Kidney epithelial cell (primary cell): ENCODE measurements at places on chromosomes 7 and 10. TPM values are rescaled to one million over a fixed set of nuclear protein-coding genes. Genes with fewer than 3 reads are reported as not detected.

The SKAP2 gene
- 22.0 and 35.6 TPM in 2 replicates for total RNA-seq

The PNLIPRP3 gene
- not detected in 2 replicates for total RNA-seq

The OR2A7 gene
- 2.8 and 3.0 TPM in 2 replicates for total RNA-seq

The OGDHL gene
- total RNA-seq, result 1.7 and 2.2 TPM in 2 replicates

The FZD1 gene
- 8.6 and 10.1 TPM in 2 replicates for total RNA-seq

The PON1 gene
- total RNA-seq, result not detected in 2 replicates

The ASB15 gene
- not detected in 2 replicates for total RNA-seq

The AKAP9 gene
- 36.2 and 36.6 TPM in 2 replicates for total RNA-seq

The CDH23 gene
- total RNA-seq, result 0.04 and 0.14 TPM in 2 replicates

The MIOS gene
- total RNA-seq, result 35.0 and 41.9 TPM in 2 replicates

The APBB1IP gene
- 0.07 and 1.8 TPM in 2 replicates for total RNA-seq

The FKBP6 gene
- total RNA-seq, result not detected in 2 replicates

The HYAL4 gene
- not detected in 2 replicates for total RNA-seq

The IKZF1 gene
- 0.33 and 1.3 TPM in 2 replicates for total RNA-seq

The DYDC2 gene
- total RNA-seq, result 0.14 and 3.0 TPM in 2 replicates

The ATG9B gene
- total RNA-seq, result 0.55 and 2.1 TPM in 2 replicates

The CAV2 gene
- total RNA-seq, result 42.4 and 53.5 TPM in 2 replicates

The FZD8 gene
- 12.7 and 18.7 TPM in 2 replicates for total RNA-seq

The TMEM139 gene
- total RNA-seq, result 11.9 and 20.5 TPM in 2 replicates
